Activated naive CD8-positive, alpha-beta T cell treated with anti-CD3 and anti-CD28 coated beads, Interleukin-2, amount 50 U/mL, for 16 hours (primary cell): ENCODE measurements at places on chromosomes 7 and 10.

DNA sequence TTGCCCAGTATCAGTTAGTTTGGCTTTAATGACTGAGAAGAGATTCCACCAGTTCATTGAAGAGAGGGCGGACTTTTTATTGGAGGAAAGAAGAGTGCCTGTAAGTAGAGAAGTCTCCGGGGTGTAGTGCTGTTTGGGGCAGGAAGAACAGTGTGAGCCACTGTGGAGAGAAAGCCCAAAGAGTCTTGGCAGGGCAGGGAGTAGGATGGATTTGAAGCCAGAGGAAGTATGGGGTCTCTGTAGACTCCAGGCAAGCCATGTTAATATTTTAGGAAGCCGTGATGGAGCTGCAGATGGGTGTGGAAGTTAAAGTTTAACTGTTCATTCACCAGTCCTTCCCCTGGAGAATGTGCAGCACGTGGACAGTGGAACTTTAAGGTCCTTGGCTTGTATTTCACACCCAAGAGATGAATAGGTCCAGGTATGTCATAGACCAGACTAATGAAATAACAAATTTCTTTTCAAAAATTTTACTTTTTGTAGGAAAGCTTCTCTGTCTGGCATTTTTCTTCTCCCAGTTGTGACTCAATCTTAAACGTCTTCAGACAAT is 54.1 kb downstream of the TCF7L2 start:
- no peak for DNase-seq

DNA sequence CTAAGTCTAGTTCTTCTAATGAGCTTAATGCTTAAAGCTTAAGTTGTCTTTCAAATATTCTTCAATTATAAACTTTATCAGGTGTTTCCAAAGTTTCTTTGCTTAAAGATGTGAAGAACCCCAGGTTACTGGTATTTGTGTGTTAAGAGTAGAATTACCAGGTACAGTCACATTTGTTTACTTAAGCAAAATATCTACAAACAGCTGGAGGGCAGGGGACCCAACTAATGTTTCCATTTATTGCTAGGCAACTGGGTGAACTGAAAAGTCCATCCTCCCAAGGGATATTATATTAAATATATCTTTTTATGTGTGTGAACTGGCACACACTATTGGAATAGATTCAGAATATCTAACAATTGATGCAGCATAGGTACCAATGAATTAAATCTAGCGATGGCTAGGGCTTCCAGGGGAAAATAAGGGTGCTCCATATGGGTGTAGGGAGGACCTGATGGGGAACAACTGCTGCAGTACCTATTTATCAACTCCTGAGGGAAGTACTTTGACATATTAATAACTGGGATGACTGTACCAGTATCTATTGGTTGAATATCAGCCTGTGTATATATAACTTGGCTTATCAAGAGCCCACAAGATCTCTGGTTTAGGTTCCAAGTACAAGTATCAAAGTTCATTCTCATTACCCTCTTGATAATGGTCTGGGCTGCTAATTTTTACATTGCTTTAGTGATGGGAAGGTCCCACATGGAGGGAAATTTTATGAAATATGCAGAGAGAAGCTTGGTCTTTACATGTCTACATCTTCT is 10.3 kb upstream of the AGR3 start:
- no peak for DNase-seq

DNA sequence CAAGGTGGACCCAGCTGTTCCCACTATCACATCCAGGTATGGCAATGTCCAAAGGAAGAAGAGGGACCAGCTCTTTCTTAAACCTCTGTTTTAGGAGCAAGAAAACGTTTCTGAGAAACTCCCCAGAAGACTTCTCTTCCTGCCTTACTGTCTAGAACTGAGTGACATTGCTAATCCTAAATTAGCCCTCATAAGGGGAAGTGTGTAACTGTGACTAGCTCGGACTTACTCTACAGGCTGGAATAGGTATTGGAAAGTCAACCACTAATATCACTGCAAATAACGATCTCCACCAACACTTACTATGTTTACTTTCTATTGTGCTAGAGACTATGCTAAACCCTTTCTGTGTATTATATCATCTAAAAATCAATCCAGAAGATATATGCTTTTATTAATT is 49.9 kb upstream of the RELN start:
- DNase-seq, result no peak

GRCh38 chr7:31027161-31027965 is 24.7 kb upstream of the ADCYAP1R1 start:
- DNase-seq, result no peak

DNA sequence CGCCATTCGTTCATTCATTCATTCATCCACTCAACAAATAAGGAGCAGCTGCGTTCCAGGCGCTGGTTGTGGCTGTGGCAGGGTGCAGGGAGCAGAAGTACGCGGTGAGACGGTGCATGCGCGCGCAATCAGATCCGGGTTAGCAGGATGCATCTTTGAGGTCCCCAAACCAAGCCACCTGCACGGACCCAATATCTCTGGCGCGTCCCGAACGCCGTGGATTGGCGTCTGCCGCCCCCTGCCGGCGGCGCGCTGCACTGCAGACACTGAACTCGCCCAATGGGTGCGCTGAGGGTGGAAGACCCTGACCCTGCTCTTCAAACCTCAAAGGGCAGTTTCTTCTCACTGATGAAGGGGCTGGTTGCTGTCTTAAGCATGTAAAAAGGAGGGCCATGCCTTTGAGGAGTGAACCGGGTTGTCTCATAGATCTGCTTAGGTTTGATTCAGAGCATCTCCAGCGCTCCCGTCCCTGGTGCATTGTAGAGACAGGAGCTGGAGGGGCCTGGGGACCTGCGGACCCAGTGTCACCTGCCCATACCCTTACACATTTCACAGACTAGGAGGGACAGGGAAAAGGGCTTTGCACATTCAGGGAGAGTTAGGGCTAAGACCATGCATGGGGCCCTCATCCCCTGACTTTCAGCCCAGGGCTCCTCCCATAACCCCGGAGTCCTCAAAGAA is 102.5 kb downstream of the RAMP3 start:
- DNase-seq, result peak; percentile 49

DNA sequence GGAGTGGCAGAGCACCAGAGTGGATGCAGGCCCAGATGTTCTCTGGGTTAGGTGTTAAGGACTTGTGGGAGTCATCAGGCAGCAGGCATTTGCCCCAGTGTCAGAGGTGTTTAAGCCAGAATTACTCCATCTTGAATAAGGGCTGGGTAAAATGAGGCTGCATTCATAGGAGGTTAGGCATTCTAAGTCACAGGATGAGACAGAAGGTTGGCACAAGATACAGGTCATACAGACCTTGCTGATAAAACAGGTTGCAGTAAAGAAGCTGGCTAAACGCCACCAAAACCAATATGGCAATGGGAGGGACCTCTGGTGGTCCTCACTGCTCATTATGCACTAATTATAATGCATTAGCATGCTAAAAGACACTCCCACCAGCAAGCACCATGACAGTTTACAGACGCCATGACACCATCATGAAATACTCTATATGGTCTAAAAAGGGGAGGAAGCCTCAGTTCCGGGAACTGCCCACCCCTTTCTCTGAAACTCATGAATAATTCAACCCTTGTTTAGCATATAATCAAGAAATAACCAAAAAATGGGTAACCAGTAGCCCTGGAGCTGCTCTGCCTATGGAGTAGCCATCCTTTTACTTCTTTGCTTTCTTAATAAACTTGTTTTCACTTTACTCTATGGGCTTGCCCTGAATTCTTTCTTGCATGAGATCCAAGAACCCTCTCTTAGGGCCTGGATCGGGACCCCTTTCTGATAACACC is 882 bp upstream of the LRRC61 start:
- DNase-seq, result peak; percentile 35
